GM23248 (cell line): ENCODE measurements at places on chromosomes 5 and 9. TPM values are rescaled to one million over a fixed set of nuclear protein-coding genes. Genes with fewer than 3 reads are reported as not detected.

DNA sequence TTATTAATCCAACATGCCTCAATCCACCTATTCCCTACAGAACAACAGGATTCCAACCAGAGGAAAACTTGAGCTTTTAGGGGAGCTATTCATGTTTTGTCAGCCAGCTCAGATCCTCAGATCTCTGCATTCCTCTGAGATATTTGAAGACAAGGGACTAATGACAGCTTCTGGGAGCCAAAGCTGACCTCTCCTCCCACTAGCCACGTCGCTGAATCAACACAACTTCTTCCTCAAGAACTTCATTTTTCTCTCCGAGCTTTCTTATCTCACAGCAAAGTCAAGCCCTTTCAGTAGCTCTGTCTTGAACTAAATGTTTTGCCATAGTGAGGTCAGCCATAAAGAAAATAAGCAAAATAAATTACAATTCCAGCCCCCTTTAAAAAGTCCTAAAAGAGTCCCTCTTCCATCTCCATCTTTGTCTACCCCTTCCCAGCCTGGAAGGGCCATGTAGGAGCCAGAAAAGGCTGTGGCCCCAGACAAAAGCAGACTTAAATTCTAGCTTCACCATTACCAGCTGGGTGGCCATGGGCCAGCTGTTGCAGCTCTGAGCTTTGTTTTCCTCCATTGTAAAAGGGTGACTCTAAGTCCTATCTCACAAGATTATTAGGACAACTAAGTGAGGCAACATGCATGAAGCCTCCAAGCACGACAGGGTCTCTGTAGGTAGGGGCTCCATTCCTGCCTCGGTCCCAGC lies 65.0 kb downstream of the HSD17B3 start:
- no peak overlapping the region for H3K27ac ChIP-seq
- no peak for DNase-seq
- H3K4me3 ChIP-seq, result no peak overlapping the region
- H3K27me3 ChIP-seq, result no peaks in the 10 kb centered on the region; the same call in 1 of the 2 replicates
- no peaks in the 10 kb centered on the region for H3K36me3 ChIP-seq

DNA sequence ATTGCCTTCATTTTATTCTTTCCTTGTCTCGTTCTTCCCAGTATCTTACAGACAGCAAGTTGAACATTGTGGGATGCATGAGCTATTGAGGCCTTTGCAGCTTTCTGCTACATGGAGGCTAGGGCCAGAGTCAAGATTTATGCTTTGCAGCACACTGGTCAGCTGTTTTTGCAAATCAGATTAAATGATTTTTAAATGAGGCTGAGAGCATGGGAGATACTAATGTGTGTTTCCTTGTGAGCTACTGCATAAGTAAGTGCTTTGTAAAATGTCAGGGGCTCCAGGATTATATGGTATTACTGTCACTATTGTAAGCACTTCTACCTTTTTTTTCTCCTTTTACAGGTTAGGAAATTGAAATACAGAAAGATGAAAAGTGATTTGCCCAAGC lies 111.0 kb upstream of the CDKN2B start:
- no peaks in the 10 kb centered on the region for H3K27me3 ChIP-seq
- DNase-seq, result no peak
- H3K4me3 ChIP-seq, result no peak overlapping the region
- no peaks in the 10 kb centered on the region for H3K36me3 ChIP-seq

DNA sequence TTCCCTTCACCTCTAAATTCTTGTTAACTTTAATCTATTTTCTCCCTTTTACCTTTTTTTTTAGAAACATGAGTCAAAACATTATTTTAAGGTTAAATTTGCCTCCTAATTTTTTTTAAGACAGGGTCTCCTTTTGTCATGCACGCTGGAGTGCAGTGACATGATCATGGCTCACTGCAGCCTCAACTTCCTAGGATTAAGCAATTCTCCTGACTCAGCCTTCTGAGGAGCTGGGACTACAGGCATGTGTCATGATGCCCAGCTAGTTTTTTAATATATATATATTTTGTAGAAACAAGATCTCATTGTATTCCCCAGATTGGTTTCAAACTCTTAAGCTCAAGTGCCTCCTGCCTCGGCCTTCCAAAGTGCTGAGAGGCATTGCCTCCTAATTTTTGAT lies 424.7 kb upstream of the FAM174A start:
- H3K36me3 ChIP-seq, result no peaks in the 10 kb centered on the region
- H3K4me1 ChIP-seq, result no peaks in the 10 kb centered on the region
- no peaks in the 10 kb centered on the region for H3K27me3 ChIP-seq
- no peak overlapping the region for H3K27ac ChIP-seq
- no peak for DNase-seq

- H3K27ac ChIP-seq, result no peak overlapping the region
- no peaks in the 10 kb centered on the region for H3K36me3 ChIP-seq
- peaks cover 19% of the 10 kb centered on the region; the same call in 1 of the 2 replicates for H3K4me1 ChIP-seq
- H3K4me3 ChIP-seq, result no peak overlapping the region
Observed at GRCh38 chr5:134112726-134113362, 1.6 kb upstream of the TCF7 start.

PCDHAC1 gene
- total RNA-seq, result 0.38 TPM in 1 of 2 replicates, not detected in the other

SPAAR gene
- not detected in 2 replicates for total RNA-seq

IFNA21 gene
- total RNA-seq, result not detected in 2 replicates
